ENCODE measurements at places on chromosomes 6 and 20.
A peak's percentile ranks its signal among the peaks of the same experiment; 100 is the strongest.

DNA sequence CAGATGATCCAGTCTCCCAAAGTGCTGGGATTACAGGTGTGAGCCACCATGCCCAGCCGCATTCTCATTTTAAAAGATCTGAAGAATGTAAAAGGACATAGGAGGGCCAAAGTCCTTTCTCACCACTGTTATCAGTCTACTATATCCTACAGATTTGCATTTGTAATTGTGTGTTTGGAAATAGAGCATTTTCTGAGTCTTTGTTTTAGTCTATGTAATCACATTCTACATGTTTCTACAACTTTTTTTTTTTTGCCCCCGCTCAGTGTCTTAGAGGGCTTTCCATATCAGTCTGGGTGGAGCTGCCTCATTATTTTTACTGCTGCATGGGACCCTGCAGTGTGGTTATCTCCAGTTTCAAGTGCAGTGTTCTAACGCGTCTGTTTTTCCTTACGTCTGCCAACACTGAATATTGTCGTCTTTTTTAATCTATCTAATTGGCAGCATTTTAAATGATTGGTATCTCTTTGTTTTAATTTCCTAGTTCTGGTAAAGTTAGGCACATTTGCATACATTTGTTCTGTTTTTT, 7.8 kb downstream of the CUL9 start:
- DNase-seq, result no peak

- peak; percentile 92 for DNase-seq
These were observed 1026.6 kb downstream of the EYS start for GRCh38 chr6:64680446-64680845.

- peak; percentile 97 for DNase-seq
These were observed 55.0 kb downstream of the KIF13A start for GRCh38 chr6:17932330-17932852.

DNA sequence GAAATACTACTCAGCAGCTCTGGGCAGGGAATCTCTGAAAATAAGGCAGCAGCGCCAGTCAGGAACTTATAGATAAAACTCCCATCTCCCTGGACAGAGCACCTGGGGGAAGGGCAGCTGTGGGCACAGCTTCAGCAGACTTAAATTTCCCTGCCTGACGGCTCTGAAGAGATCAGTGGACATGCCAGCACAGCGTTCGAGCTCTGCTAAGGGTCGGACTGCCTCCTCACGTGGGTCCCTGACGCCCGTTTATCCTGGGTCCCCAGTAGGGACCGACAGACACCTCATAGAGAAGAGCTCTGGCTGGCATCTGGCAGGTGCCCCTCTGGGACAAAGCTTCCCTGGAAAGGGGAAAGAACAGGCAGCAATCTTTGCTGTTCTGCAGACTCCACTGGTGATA, 59.0 kb downstream of the COL21A1 start:
- DNase-seq, result no peak

GRCh38 chr20:14717134-14717999, 380.0 kb upstream of the FLRT3 start:
- DNase-seq, result no peak

GRCh38 chr6:165692106-165692653, 29.1 kb upstream of the PDE10A start:
- DNase-seq, result peak; percentile 19

DNA sequence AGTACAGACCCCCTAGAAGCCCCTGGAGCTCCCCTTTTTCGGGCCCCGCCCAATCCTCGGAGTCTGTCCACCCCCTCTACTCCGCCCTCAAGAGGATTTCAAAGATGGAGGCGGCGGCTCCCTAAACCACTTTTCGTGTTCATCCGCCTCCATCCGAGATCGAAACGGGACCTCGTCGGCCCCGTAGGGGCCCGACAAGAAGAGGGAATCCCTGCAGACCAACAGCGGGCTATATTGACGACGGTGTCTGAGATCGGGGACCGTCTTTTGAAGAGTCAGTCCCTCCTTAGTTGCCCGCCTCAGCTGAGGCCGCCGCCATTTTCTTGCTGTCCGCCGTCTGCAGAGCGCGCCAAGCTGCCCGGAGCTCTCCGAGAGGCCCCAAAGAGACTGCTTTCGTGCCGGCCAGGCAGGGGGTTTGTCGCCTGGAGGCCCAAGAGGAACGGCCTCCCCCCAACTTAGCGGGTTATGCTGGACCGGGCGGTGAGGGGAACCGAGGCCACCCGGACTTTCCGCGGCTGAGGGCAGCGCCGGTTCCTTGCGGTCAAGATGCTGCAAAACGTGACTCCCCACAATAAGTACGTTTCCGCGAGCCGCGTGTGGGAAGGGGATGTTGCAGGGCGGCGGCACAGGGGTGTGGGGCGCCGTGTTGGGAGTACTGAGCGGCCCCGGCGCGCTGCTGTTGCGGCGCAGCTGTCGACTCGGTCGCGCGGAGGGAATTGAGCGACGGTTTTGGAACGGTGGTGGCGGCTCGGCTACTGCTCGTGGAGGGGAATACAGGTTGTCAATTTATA, 4.2 kb downstream of the BRD2 start:
- peak; percentile 27 for DNase-seq
